ENCODE measurements at places on chromosomes 1 and 21. TPM values are rescaled to one million over a fixed set of nuclear protein-coding genes. Genes with fewer than 3 reads are reported as not detected.

DNA sequence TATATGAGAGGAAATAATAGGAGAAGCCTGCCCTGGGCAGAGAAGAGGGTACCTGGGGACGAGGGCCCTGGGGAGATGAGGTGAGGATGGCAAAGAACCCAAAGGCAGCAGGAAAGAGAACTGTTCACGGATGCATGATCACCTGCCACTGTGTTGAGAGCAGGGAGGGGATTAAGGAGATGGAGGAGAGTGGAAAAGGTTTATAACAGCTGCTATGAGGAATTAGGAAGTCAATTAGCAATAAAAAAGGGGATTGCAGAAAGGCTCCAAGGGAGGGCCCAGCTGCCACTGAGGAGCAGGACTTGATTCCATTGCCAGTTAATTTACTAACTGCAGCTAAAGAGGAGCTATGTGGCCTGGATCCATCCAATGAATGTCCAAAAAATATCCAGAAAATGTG is 61.1 kb downstream of the GFI1 start:
- no peaks in the 10 kb centered on the region for H3K36me3 ChIP-seq
- H3K27me3 ChIP-seq: no peaks in the 10 kb centered on the region
- no peak overlapping the region for H3K4me3 ChIP-seq

DNA sequence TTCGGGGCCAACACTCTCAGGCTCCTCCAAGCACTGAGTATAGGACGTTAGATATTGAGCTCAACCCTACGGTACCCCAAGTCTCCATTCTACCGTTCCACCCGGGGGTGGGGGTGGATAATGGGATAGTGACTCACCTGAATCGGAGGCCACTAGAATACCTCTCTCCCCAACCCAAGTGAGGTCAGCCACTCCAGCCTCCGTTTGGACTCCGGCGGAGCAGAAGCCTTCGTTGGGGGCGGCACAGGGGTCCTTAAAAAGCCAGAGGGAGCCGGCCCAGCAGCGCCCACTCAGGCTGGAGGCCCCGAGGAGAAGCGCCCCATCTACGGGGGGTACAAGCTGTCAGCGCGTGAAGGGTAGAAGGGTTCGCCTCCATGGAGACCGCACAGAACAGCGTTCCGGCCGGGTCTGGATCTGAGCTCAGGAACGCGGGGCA is 556 bp downstream of the WDR77 start:
- H3K27ac ChIP-seq: peak overlapping the region; percentile 76
- H3K36me3 ChIP-seq: peaks cover 22% of the 10 kb centered on the region
- peaks cover 29% of the 10 kb centered on the region for H3K4me1 ChIP-seq
- H3K4me3 ChIP-seq: peak overlapping the region; percentile 93

IRF6 gene
- 476 TPM for polyA plus RNA-seq

- H3K36me3 ChIP-seq: no peaks in the 10 kb centered on the region
- H3K27me3 ChIP-seq: no peaks in the 10 kb centered on the region
- H3K4me1 ChIP-seq: no peaks in the 10 kb centered on the region
These were observed 58.4 kb upstream of the DYNLT5 start for GRCh38 chr1:66693856-66694255.

POFUT2 gene
- polyA plus RNA-seq: 18.7 TPM

GRCh38 chr1:85371021-85371420 is 93.9 kb downstream of the DDAH1 start:
- H3K27me3 ChIP-seq: no peaks in the 10 kb centered on the region
- H3K4me3 ChIP-seq: no peak overlapping the region
- no peak overlapping the region for H3K27ac ChIP-seq

FCER1G gene
- 0.62 TPM for polyA plus RNA-seq

- H3K27ac ChIP-seq: no peak overlapping the region
- no peak for DNase-seq
- H3K4me3 ChIP-seq: no peak overlapping the region
- H3K27me3 ChIP-seq: no peaks in the 10 kb centered on the region
These were observed 147.2 kb downstream of the PEX14 start for GRCh38 chr1:10621906-10622305.

NHLH2 gene
- polyA plus RNA-seq: 0.21 TPM

CYP4Z1 gene
- not detected for polyA plus RNA-seq

- H3K4me3 ChIP-seq: no peak overlapping the region
- H3K36me3 ChIP-seq: no peaks in the 10 kb centered on the region
- H3K27ac ChIP-seq: no peak overlapping the region
- H3K4me1 ChIP-seq: peaks cover 32% of the 10 kb centered on the region
- no peaks in the 10 kb centered on the region for H3K27me3 ChIP-seq
These were observed 38.3 kb downstream of the CD34 start for GRCh38 chr1:207872621-207873020.

DNA sequence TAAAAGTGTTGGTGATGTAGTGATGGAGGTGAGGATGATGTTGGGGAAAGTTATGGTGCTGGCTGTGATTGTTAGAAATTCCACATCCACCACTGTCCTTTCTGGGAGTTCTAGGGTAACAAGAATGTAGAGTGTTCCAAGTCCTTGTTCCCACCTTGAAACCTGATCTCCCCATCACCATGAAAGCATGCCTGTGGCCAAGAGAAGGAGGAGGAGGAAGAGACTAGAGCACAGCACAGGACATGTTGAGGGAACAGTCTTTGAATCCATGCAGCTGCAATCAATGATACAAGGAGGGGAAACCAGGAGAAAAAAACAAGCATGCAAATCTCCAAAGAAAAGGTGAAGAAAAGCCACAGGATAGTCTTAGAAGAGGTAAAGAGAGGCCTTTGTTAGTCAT is 45.9 kb upstream of the ARTN start:
- DNase-seq: no peak
- H3K27me3 ChIP-seq: no peaks in the 10 kb centered on the region
- peak overlapping the region; percentile 22 for H3K27ac ChIP-seq
- H3K4me1 ChIP-seq: peaks cover 45% of the 10 kb centered on the region

DNA sequence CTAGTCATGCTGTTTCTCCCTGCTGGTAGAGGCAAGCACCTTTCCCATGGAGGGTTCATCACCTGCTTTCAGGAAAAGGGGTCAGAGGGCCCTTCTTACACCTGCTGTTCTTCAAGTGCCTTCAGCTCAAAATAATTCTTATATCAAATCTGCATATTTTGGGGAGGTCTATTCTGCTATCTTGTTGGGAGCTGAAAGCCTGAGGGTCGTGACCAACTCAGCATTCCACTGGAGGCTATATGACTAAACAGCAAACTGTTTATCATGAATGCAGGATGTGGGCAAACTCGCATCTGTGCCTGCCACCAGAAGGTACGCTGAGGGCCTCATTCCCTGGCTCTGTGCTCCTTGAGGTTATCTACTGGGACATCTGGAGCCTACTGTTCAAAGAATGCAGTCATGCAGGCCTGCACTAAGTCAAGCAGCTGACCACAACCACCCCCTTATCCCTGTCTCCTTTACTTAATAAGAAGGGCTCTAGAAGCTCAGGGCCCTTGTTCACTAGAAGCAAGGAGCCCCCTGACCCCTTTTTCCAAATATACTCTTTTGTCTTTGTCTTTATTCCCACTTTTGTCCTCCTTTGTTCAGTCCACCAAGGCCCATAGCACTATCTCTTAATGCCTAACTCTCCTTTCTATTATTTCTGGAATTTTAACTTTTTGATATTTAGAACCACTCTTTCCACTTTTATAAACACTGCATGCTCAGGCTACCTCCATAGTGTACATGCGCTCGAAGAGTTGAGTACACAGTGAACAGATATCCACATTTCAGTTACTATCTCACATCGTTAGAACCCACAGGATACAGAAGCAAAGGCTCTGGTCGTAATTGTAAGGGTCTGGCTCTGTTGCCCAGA is 4.5 kb upstream of the TRIM17 start:
- H3K27ac ChIP-seq: no peak overlapping the region
- no peak for DNase-seq
- H3K27me3 ChIP-seq: no peaks in the 10 kb centered on the region
- no peak overlapping the region for H3K4me3 ChIP-seq

DNA sequence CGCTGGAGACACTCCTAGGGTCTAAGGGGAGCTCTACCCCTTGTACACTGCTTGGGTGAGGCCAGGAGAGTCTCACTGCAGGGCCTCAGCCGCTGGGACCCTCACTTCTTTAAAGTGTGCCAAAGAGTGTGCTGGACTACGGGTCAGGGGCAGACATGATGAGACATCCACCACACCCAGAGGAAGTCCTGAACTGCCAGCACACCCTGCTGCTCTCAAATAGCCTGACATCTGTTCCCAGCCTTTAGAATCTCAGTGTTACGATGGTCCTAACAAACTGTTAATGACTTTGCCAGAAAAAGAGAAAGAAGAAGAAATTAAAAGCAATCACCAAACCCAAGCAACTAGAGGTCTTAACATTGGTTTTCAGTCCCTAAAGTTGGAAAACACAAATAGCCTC is 49.0 kb downstream of the MRPL37 start:
- H3K27me3 ChIP-seq: no peaks in the 10 kb centered on the region
- peaks cover 17% of the 10 kb centered on the region for H3K4me1 ChIP-seq
- H3K27ac ChIP-seq: no peak overlapping the region

SOD1 gene
- 439 TPM for polyA plus RNA-seq

- H3K4me3 ChIP-seq: no peak overlapping the region
- H3K4me1 ChIP-seq: peaks cover 13% of the 10 kb centered on the region
- no peak overlapping the region for H3K27ac ChIP-seq
- DNase-seq: no peak
These were observed 3.0 kb downstream of the PRKCZ start for GRCh38 chr1:2053217-2053616.

GRCh38 chr1:84862810-84863251 is 30.2 kb downstream of the LPAR3 start:
- no peak for DNase-seq
- peaks cover 6% of the 10 kb centered on the region for H3K4me1 ChIP-seq
- no peak overlapping the region for H3K4me3 ChIP-seq

HOOK1 gene
- 11.8 TPM for polyA plus RNA-seq

GRCh38 chr21:31111093-31111492 is 72.8 kb upstream of the KRTAP19-8 start:
- H3K27me3 ChIP-seq: no peaks in the 10 kb centered on the region
- no peak overlapping the region for H3K4me3 ChIP-seq
- H3K27ac ChIP-seq: no peak overlapping the region

GRCh38 chr1:66388913-66389312 is 145.0 kb upstream of the SGIP1 start:
- H3K27ac ChIP-seq: no peak overlapping the region
- H3K4me1 ChIP-seq: no peaks in the 10 kb centered on the region
- H3K36me3 ChIP-seq: no peaks in the 10 kb centered on the region

DNA sequence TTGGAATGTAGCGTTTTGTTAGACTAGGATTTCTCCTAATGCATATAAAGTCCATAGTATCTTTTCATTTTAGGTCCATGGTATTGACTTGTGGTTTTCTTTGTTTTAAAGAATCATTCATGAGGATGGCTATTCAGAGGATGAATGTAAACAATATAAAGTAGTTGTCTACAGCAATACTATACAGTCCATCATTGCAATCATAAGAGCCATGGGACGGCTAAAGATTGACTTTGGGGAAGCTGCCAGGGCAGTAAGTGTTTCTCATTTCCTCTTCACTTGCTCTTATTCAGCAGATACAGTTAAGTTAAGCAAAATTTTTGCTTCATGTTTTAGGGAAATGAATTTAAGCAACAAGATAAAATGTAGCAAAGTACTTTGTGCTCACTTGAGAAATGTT is 25.4 kb downstream of the GNAI3 start:
- no peaks in the 10 kb centered on the region for H3K27me3 ChIP-seq
- peaks cover 4% of the 10 kb centered on the region for H3K36me3 ChIP-seq
- peaks cover 20% of the 10 kb centered on the region for H3K4me1 ChIP-seq
- H3K27ac ChIP-seq: no peak overlapping the region
- no peak for DNase-seq

GRCh38 chr1:20440785-20441200 is 45.2 kb downstream of the CAMK2N1 start:
- no peaks in the 10 kb centered on the region for H3K36me3 ChIP-seq
- H3K27me3 ChIP-seq: peaks cover 3% of the 10 kb centered on the region
- H3K27ac ChIP-seq: no peak overlapping the region
- H3K4me3 ChIP-seq: no peak overlapping the region
- DNase-seq: no peak

DNA sequence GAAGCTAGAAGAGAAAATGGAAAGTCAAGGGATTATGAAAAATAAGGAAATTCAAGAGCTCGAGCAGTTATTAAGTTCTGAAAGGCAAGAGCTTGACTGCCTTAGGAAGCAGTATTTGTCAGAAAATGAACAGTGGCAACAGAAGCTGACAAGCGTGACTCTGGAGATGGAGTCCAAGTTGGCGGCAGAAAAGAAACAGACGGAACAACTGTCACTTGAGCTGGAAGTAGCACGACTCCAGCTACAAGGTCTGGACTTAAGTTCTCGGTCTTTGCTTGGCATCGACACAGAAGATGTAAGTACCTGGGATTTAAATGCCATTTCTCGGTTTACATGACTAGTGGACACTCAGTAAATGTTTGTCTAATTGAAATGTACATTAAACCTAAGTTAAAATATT is 40.0 kb downstream of the CENPF start:
- H3K4me1 ChIP-seq: no peaks in the 10 kb centered on the region
- DNase-seq: no peak
- no peak overlapping the region for H3K27ac ChIP-seq
- peaks cover 15% of the 10 kb centered on the region for H3K36me3 ChIP-seq
- H3K27me3 ChIP-seq: no peaks in the 10 kb centered on the region

GRCh38 chr21:43866260-43866629 is 1.2 kb downstream of the AGPAT3 start:
- no peak for DNase-seq
- H3K4me1 ChIP-seq: peaks cover 26% of the 10 kb centered on the region
- H3K27ac ChIP-seq: peak overlapping the region; percentile 60
- peak overlapping the region; percentile 55 for H3K4me3 ChIP-seq
- H3K27me3 ChIP-seq: no peaks in the 10 kb centered on the region
- peaks cover 2% of the 10 kb centered on the region for H3K36me3 ChIP-seq

- no peaks in the 10 kb centered on the region for H3K4me1 ChIP-seq
- no peak overlapping the region for H3K27ac ChIP-seq
- no peaks in the 10 kb centered on the region for H3K36me3 ChIP-seq
- no peak overlapping the region for H3K4me3 ChIP-seq
- DNase-seq: no peak
- H3K27me3 ChIP-seq: no peaks in the 10 kb centered on the region
These were observed 22.3 kb upstream of the AGO1 start for GRCh38 chr1:35860696-35861095.

SMIM1 gene
- polyA plus RNA-seq: 0.79 TPM

GRCh38 chr21:42578761-42579415 is 65.2 kb downstream of the SLC37A1 start:
- DNase-seq: no peak
- H3K4me1 ChIP-seq: no peaks in the 10 kb centered on the region
- peaks cover 5% of the 10 kb centered on the region for H3K27me3 ChIP-seq
- no peak overlapping the region for H3K27ac ChIP-seq
- no peaks in the 10 kb centered on the region for H3K36me3 ChIP-seq
- H3K4me3 ChIP-seq: no peak overlapping the region

NKAIN1 gene
- not detected for polyA plus RNA-seq

RGS18 gene
- polyA plus RNA-seq: 0.67 TPM

DNA sequence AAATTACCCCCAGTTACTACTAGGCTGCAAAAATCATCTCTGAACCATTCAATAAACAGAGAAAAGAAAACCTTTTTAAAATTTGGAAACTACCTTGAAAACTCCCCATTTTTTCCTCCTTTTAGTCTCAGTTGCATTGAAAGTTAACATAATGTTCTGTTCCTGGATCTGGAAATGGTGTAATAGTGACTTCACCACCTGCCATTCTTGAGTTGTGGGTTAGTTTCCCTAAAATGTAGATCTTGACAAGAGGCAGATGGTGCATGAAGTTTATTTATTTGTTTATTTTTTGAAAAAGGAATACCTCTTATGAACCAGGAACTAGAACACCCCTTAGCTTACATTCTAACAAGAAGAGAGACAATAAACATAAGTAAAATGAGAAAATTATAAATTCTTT is 72.8 kb downstream of the ATF6 start:
- H3K4me1 ChIP-seq: no peaks in the 10 kb centered on the region
- H3K27me3 ChIP-seq: no peaks in the 10 kb centered on the region
- no peak overlapping the region for H3K27ac ChIP-seq
- DNase-seq: no peak
- no peaks in the 10 kb centered on the region for H3K36me3 ChIP-seq
- no peak overlapping the region for H3K4me3 ChIP-seq

KIRREL1 gene
- polyA plus RNA-seq: 18.3 TPM

TNFSF4 gene
- polyA plus RNA-seq: 1.2 TPM
